Left forelimb (tissue), 1 donor: ENCODE measurements at places on chromosomes 7 and 10.

DNA sequence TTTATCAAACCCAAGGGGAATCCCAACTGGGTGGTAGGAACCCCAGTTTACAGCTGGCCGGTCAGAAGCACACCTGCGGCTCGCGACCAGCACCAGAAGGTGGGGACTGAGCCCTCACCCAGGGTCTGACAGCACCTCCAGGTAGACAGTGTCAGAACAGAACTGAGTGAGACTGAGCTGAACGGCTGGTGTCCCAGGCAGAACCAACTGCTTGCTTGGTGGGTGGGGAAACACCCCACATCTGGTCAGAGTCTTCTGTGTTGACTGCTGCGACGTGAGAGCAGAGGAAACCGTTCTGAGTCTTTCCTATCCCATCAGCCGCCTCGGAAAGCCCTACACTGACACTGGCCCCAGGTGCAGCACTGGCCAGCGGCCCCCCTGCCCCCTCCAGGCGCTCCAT lies 160.7 kb downstream of the MAD1L1 start:
- DNase-seq, result no peak

DNA sequence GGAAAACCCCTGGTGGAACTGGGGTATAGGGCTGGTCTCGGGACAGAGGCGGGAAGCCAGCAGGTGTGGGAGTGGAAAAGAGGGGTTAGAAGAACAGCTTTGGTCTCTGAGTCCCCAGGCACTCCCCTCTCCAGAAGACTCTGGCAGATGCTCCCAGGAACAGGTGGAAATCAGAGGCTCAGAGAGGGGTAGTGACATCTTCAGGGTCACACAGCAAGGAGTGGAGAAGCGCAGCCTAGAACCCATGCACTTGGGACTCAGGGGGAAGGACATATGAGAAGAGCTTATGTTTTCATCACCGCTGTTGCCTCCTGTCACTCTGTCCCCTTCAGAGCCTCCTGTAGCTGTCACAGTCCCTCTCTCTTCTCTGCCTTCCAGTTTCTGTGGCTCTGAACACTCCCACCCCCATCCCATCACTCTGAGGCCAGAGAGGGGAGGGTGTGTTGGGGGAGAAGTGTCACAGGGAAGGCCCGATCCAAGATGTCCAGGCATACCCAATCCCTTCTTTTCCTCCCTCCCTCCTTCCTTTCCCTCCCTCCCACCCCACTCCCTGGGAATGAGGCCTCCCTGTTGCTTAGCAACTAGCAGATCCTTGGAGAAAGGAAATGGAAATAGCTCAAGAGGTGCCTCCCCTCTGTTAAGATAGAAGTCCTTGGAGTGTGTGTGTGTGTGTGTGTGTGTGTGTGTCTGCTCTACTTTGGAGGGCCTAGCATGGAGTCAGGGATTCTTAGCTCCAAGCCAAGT lies 32.0 kb downstream of the SRRM3 start:
- no peak for DNase-seq

- no peak for DNase-seq
These were observed 186.2 kb upstream of the PRKCQ start for GRCh38 chr10:6766131-6766801.

GRCh38 chr10:94146313-94146712 lies 152.6 kb downstream of the PLCE1 start:
- DNase-seq, result no peak

GRCh38 chr7:148173369-148173768 lies 417.2 kb upstream of the C7orf33 start:
- DNase-seq, result no peak

DNA sequence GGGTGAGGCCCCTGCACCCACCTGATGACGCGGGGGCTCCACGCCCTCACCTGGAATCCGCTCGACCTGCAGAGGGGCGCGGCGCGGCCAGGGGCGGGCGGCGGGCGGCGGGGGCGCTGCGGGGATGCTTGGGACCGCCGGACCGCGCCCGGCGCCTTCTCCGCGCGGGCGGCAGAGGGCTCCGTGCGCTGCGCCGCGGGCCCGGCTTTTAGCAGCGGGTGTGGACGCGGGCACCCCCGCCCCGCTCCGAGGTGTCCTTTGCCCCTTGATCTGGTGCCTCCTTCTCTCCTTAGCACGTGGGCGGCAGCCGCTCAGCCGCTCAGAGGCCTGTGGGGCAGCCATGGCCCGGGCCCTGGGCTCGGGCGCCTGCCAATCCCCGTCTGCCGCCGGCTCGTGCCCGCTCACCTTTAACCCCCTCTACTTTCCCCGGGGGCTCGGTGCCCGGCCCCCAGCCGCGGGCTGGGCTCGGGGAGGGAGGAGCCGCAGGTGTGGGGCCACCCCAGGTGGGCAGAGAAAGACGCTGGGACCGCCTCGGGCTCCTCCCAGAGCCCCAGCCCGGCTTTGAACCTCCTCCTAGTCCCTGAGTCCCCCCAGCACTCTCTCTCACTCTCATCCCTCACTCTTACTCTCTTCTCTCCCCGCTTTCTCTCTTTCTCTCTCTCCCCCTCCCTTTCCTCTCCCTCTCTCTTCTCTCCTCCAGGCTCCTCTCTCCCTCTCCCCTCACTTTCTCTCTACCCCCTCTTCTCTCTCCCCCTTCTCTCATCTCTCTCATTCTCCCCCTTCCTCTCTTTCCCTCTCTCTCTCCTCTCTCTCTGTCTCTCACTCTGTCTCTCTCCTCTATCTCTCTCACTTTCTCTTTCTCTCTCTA lies 19.7 kb upstream of the VPS37D start:
- no peak for DNase-seq

DNA sequence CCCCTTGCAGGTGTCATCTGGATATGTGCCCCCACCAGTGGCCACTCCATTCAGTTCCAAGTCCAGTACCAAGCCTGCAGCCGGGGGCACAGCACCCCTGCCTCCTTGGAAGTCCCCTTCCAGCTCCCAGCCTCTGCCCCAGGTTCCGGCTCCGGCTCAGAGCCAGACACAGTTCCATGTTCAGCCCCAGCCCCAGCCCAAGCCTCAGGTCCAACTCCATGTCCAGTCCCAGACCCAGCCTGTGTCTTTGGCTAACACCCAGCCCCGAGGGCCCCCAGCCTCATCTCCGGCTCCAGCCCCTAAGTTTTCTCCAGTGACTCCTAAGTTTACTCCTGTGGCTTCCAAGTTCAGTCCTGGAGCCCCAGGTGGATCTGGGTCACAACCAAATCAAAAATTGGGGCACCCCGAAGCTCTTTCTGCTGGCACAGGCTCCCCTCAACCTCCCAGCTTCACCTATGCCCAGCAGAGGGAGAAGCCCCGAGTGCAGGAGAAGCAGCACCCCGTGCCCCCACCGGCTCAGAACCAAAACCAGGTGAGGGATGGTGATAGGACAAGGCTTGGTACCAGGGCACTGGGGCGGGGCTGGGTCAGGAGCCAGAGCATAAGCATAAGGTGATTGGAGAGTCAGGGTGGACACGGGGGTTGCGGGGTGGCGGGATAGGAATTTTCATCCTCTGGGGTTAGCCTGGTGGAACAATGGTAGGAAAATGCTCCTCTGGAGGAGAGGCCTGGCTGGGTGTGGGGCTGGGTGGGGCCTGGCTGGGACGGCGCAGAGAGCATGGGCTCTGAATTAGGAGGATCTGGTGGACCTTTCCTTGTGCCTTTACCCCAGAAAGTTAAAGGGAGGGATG lies 1.9 kb downstream of the ZYX start:
- DNase-seq, result peak; percentile 65

DNA sequence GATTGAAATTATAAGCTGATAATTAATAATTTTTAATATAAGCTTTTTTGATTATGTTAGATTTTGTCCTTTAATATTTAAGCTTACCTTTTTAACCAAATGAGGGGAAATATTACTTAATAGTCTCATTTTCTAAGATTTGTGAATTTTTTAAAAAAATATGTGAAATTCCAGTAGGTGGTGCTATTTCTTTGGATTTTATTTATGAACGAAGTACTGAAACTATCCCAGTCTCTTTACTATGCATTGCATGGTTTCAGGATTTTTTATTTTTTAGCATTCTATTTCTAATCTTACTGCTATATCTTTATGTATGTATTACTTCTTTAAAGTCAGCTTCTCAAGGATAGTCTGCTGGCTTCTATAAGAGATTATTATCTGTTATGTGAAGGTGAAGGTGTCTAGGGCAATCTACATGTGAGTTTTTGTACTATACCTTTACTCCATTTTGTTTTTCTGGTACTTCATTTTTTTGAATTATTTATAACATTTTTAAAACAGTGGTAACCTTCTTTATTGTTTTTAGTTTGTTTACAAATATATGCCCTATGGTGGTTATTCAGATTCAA lies 78.3 kb downstream of the ATRNL1 start:
- no peak for DNase-seq

GRCh38 chr7:89731751-89732445 lies 422.4 kb upstream of the STEAP1 start:
- no peak for DNase-seq

DNA sequence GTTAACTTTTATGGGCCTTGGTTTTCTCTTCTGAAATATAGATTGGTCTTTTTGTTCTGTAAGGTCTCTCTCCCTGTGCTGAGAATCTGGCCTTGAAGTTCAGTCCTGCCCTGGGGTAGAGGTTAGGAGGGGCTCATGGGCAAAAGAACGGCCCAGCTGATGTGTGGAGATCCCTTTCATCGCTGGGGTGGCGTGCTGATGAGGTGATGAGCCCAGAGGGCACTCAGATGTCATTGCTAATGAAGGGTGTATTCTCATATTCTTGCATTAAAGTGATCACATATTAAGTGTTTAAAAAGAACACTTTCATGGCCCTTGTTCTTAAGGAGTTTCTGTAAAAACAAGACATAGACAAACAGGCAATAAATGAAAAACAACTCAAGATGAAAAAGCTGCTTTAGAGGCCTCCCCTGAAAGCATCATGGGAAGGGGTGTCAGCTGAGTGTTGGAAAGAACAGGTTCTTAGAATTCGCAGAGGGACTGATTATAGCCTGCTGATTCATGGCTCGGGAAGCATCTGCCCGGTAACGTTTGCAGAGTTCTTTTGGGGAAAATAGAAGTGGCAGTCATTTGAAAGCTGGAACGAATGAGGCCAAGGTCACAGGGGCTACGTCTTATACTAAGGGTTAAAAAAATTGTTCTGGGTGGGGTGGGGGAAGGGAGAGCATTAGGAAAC lies 72.5 kb upstream of the GPR158 start:
- no peak for DNase-seq

DNA sequence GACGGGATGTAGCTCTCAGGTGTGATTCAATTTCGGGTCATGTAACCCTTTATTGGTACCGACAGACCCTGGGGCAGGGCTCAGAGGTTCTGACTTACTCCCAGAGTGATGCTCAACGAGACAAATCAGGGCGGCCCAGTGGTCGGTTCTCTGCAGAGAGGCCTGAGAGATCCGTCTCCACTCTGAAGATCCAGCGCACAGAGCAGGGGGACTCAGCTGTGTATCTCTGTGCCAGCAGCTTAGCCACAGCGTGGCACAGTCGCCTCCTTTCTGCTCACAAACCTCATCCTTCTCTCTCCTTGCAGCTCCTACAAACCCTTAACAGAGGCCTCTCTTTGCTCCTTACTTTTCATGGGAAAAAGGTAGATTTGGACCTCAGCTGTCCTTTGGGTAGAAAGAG lies 197.5 kb upstream of the PRSS58 start:
- no peak for DNase-seq

DNA sequence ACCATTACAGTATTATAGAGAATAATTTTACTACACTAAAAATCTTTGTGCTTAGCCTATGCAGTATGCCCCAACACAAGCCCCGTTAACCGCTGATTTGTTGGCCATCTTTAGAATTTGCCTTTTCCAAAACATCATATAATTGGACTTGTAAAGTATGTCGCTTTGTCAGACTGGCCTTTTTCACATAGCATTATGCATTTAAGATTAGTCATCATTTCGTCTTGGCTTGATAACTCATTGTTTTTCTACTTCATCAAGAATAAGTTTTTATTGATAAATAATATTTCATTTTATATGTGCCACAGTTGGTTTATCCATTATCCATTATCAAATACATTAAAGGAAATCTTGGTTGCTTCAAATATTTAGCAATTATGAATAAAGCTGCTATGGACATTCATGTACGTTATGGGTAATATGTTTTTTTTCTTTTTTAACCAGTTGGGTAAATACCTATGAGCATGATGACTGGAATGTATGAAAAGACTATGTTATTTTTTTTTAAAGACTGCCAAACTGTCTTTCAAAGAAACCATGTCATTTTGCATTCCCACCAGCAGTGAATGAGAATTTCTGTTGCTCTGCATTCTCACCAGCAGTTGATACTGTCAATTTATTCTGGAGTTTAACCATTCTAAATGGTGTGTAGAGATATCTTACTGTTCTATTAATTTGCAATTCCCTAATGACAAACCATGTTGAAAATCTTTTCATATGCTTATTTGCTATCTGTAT lies 273.1 kb upstream of the KCND2 start:
- no peak for DNase-seq

DNA sequence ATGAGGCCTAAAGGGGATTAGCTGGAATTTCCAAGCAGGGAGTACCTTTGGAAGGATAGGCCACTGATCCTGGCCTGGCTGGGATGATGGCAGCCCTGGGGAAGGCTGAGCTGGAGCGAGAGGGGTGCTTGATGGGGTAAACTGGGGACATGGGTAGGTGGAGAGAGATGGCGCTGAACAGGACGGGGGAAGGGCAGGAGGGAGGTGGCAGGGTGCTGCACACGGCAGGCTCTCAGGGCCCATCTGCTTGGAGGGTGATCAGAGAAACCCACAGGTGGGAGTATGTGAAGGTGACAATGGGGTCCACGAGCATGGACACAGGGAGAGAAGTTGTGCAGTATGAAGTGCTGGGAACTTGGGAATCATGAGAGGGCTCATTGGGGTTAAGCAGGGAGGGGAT lies 10.3 kb downstream of the MAT1A start:
- DNase-seq, result no peak

- DNase-seq, result peak; percentile 71
These were observed 47.2 kb upstream of the NRP1 start for GRCh38 chr10:33381451-33382215.

DNA sequence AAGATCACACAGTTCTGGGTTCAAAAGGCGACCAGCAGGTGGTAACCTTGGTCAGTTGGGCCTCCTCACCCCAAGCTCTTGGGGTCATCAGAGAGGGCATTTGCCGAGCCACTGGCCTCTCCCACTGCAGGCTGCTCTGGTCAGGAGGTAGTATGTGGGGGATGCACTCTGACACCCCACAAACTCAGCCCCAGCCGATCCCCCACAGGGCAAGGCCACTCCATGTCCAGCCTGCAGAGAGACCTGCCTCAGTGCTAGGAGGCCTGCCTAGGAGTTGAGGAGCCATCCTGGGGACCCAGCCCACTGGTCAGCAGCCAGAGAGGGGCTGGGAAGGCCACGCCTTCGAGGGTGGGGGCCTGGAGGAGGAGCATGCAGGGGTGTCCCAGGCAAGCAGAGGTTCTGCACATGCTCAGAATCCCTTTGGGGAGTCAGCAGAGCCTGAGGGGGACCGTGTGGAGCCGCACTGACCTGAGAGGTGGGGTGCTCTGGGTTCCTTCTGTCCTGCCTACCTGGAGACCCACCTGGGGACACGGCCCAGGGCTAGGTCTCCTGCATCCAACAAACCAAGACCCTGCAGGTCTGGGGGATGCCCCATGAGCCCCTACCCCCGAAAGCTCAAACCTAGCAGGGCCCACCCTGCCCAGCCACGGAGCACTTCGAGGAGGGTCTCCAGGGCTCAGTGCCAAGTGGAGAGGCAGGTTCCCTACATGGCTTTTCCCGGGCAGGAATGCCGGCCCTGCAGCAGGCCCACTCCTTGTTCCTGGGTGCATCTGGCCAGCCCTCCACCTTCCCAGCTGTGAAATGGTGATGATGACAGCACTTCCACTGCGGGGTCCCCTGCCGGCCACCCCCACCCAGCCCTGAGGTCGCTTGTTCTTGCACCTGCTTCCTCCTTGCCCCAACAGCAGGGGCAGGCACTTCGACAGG lies 58.5 kb downstream of the RASGEF1A start:
- peak; percentile 51 for DNase-seq

GRCh38 chr7:113331155-113331898 lies 213.0 kb upstream of the SMIM30 start:
- no peak for DNase-seq

- no peak for DNase-seq
These were observed 673.8 kb downstream of the INHBA start for GRCh38 chr7:41029072-41029499.
